ENCODE measurements at places on chromosomes 13 and 19.

GRCh38 chr13:98326291-98326690, 149.2 kb upstream of the RNF113B start:
- no peak for DNase-seq

GRCh38 chr13:113238536-113238935, 29.1 kb downstream of the CUL4A start:
- DNase-seq: no peak

DNA sequence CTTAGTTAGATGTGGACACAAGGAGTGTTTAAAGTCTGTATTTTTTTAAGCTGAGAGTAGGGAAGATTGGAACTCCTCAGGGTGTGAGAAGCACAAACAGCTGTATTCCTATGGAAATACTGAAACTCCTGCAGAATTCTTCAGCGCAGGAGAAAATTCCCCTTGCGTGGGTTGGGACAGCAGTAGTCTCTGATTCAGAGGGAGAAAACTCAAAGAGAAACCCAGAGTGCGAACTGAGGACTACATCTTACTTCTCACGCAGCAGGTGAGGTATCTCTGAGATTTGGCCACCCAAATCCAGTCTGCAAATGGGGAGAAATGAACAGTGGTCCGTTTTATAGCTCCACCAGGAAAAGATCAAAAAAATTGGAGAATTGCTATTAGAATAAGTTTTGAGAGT, 60.9 kb downstream of the FRY start:
- DNase-seq: no peak

GRCh38 chr19:33405553-33406461, 32.3 kb downstream of the CEBPG start:
- DNase-seq: no peak

DNA sequence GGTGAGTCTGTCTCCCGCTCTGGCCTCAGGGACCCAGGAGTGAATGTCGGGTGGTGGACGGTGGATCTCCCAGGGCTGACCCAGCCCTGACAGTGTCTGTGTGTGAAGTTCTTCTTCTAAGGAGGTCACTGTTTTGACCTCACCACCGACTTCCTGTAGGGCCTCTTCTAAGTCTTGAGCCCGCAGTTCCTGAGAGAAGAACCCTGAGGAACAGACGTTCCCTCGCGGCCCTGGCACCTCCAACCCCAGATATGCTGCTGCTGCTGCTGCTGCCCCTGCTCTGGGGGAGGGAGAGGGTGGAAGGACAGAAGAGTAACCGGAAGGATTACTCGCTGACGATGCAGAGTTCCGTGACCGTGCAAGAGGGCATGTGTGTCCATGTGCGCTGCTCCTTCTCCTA, at the start of gene SIGLEC7:
Gene SIGLEC7 (plus strand): TSS at position 183 of the 400 bp plus-strand sequence. CDS start 69 bp downstream, at position 252.
- no peak for DNase-seq

DNA sequence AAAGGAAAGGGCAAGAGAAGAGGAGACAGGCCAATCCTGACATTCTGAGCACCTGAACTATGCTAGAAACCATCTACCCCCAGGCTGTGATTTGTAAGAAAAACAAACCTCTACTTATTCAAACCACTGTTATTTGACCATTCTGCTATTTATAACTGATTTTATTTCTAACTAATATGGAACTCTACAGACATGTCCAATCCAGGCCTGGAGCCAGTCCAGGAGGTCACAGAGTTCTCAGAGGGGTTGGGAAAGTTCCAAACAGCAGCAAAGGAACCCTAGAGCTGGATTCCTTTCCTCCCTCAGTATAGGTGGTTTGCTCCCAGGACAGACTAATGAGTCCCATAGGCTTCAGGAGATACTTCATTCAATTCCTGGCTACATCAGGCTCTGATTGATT, 24.2 kb downstream of the SIAH3 start:
- no peak for DNase-seq

DNA sequence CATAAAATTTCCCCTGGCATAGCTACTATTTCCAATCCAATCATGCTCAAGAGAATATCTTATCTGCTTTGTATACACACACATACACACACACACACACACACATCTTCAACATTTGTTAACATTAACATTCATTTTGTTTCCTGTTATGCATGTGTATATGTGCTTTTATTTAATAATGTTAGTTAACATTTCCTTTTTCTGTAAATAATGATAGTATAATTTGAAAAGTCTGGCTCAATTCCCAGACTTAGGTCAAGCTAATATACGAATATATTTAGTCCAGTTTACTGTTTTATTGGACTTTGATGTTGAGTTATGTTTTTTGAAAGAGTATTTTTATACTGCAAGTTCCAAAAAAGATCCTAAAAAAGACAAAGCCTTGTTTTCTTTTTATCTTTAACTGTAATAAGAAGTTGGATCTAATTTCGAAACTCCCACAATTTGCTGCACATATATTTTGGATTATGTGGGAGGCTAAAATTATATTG, 1072.4 kb downstream of the EFNB2 start:
- no peak for DNase-seq
